ENCODE measurements at places on chromosomes 2 and 18.

DNA sequence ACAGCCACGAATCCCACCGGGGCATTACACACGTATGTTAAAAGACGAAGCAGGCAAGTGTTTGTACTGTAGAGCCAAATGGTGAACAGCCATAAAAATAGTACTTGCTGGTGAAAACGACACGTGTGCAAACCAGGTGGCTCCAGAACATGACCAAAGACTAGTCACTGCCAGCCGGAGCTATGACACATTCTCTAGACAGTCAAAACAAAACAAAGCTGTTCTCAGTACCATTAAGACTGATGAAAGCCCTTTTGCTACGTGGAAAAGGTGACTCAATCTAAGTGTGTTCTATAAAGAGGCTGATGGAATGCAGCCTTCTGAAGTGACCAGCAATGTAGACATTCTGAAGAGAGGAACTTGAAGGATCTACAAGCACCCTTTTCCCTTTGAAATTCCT is 367.7 kb upstream of the NETO1 start:
- H3K4me3 ChIP-seq = no peak overlapping the region
- H3K4me1 ChIP-seq = peaks cover 9% of the 10 kb centered on the region
- H3K36me3 ChIP-seq = no peaks in the 10 kb centered on the region
- DNase-seq = peak; percentile 25

DNA sequence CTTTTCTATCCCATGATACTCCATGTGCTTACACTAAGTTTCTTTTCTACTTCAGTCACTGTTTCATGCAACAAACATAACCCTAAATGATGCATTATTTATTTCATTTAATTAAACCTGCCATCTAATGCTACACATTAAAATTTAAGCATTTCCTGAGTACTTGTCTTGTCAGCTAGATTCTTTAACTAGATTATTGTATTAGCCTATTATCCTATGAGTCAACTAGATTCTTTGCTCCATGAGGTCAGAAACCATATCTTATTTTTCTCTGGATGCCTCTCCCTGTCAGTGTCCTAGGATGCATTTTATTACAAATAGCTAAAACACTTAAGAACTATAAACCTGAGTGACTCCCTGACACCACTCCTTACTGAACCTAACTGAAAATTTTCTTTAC is 652.4 kb downstream of the SLC4A3 start:
- H3K4me3 ChIP-seq = no peak overlapping the region
- DNase-seq = no peak
- peaks cover 54% of the 10 kb centered on the region for H3K4me1 ChIP-seq
- peak overlapping the region; percentile 95 for H3K27ac ChIP-seq

DNA sequence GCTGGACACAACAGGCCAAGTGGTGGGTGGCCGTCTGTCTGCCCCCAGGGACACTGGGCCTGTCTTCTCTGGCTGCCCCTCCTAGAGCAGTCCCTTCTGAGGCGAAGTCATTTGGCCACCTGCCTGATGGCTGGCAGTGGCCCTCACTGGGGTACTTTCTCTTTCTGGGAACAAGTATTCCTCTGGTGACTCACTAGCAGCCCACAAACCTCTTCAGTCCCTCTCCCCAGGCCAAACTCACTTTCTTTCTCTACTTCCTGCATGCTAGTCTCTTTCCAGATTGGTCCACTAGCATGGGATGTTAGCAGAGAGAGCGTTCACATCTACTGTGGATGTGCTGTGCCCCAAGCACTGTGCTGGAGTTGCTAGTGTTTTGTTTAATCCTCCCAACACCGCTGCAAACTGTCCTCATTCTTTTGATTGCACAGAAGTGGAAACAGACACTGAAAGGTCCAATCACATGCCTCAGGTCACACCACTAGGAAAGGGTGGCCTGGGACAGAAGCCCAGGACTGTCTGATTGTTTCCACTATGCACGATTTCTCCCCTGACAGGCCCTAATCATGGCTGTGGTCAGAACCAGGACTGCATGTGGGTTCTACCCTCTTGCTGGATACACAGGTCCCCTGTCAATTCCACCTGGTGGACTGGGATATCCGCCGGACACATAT is 5.2 kb downstream of the DYSF start:
- DNase-seq = no peak
- no peaks in the 10 kb centered on the region for H3K27me3 ChIP-seq
- H3K4me3 ChIP-seq = no peak overlapping the region
- peaks cover 1% of the 10 kb centered on the region for H3K36me3 ChIP-seq
- H3K4me1 ChIP-seq = peaks cover 32% of the 10 kb centered on the region
- no peak overlapping the region for H3K27ac ChIP-seq

GRCh38 chr2:3491306-3491705 is 28.0 kb downstream of the ADI1 start:
- H3K36me3 ChIP-seq = no peaks in the 10 kb centered on the region
- H3K4me1 ChIP-seq = no peaks in the 10 kb centered on the region
- H3K4me3 ChIP-seq = no peak overlapping the region
- no peaks in the 10 kb centered on the region for H3K27me3 ChIP-seq
- no peak overlapping the region for H3K27ac ChIP-seq

DNA sequence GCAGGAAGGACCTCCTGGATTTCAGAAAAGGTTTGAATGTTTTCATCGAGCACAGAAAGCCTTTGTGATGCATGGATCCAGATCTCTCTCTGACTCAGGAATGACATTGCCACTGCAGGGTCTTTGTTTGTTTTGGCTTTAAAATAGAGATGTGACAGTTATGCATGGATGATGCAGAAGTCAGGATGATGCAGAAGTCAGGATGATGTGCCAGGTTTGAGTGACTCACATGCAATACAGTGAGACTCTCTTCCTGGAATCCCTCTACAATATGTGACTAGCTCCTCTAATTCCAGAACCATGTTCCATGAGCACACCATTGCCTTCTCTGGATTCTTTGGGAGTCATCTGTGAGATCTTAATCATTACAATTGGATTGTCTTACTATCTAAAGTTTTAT is 177.9 kb upstream of the RAB6C start:
- no peaks in the 10 kb centered on the region for H3K36me3 ChIP-seq
- no peaks in the 10 kb centered on the region for H3K27me3 ChIP-seq
- H3K27ac ChIP-seq = no peak overlapping the region
- no peaks in the 10 kb centered on the region for H3K4me1 ChIP-seq

DNA sequence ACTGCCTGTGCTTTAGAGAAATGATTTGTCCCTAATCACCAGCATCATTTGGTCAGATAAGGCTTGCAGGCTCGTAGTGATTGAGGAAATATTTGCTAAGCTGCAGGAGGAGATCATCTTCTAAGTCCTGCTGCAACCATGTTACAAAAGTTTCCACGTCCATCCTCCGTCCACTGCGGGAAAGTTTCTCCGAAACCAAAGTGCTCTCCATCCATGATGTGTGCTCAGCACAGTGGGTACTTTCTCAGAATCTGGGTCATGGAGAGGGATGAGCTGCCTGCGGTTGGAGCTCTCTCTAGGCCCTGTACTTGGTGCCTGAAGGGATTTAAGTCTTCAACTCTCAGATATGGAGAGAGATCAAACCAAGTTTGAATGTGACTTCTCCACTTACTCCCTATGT is 39.3 kb downstream of the IL1RL2 start:
- no peaks in the 10 kb centered on the region for H3K27me3 ChIP-seq
- no peak overlapping the region for H3K4me3 ChIP-seq
- H3K4me1 ChIP-seq = peaks cover 17% of the 10 kb centered on the region

Measured in keratinocyte (primary cell).